ENCODE measurements at places on chromosomes 4 and X. TPM values are rescaled to one million over a fixed set of nuclear protein-coding genes. Genes with fewer than 3 reads are reported as not detected.

The MAB21L2 gene
- not detected for total RNA-seq

The GUCY1B1 gene
- total RNA-seq, result 25.7 TPM

GRCh38 chr4:129545599-129546278 is 449.8 kb downstream of the C4orf33 start:
- no peaks in the 10 kb centered on the region for H3K27me3 ChIP-seq
- H3K4me3 ChIP-seq, result no peak overlapping the region

GRCh38 chrX:135596495-135596894 is 76.0 kb downstream of the INTS6L start:
- H3K27ac ChIP-seq, result no peak overlapping the region
- no peaks in the 10 kb centered on the region for H3K4me1 ChIP-seq
- peaks cover 5% of the 10 kb centered on the region for H3K27me3 ChIP-seq
- DNase-seq, result peak; percentile 40

GRCh38 chr4:136713140-136713539 is 819.2 kb downstream of the PCDH18 start:
- DNase-seq, result no peak
- H3K27ac ChIP-seq, result no peak overlapping the region
- H3K4me1 ChIP-seq, result no peaks in the 10 kb centered on the region

DNA sequence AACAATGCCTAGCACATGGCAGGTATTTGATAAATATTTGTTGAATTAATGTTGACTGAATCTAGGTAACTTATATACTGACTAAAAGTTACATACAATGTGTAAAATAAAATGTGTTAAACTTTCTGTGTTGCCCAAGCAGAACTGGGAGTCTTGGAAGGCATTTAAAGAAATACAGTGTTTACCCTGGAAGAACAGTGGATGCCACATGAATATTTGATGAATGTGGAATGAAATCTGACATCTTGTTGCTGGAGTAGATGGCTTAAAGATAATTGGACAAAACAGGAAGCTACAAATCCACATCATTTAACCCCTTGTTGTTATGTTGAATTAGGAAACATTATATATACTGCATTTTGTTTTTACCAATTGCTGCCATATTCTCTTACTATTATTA is 39.9 kb upstream of the SCOC start:
- H3K27me3 ChIP-seq, result no peaks in the 10 kb centered on the region
- no peaks in the 10 kb centered on the region for H3K36me3 ChIP-seq
- no peak for DNase-seq
- peaks cover 7% of the 10 kb centered on the region for H3K4me1 ChIP-seq
- H3K27ac ChIP-seq, result no peak overlapping the region
- H3K4me3 ChIP-seq, result no peak overlapping the region

All from stomach (tissue), 19 donors.